Activated T-cell treated with anti-CD3 and anti-CD28 coated beads, Interleukin-2, amount 50 U/mL, for 72 hours (primary cell): ENCODE measurements at places on chromosomes 7 and 10. TPM values are rescaled to one million over a fixed set of nuclear protein-coding genes. Genes with fewer than 3 reads are reported as not detected.

DNA sequence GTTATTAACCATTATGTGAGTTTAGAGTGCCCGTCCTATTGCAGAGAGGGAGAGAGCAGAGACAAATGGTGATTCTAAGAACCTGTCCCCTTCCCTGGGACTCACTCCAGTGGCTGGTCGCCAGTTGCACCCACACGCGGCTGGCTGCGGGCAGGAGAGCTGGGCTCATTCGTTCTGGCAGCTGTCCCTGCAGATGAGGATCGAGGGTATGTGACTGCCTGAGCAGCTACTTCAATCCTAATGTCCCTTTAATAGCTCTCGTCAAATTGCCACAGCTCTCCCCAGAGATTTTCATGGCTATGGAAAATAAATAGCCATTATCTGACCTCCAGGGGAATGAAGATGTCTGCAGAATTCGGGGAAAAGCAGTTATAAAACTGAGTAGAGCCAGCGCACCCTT is 41.6 kb downstream of the RBM28 start:
- H3K4me1 ChIP-seq, result no peaks in the 10 kb centered on the region
- no peak for DNase-seq
- H3K27me3 ChIP-seq, result no peaks in the 10 kb centered on the region

- no peak for DNase-seq
- H3K27me3 ChIP-seq, result peaks cover 7% of the 10 kb centered on the region
- no peak overlapping the region for H3K4me3 ChIP-seq
- no peak overlapping the region for H3K27ac ChIP-seq
- H3K4me1 ChIP-seq, result peaks cover 7% of the 10 kb centered on the region
Observed at GRCh38 chr10:104049504-104050250, 36.0 kb downstream of the COL17A1 start.

DNA sequence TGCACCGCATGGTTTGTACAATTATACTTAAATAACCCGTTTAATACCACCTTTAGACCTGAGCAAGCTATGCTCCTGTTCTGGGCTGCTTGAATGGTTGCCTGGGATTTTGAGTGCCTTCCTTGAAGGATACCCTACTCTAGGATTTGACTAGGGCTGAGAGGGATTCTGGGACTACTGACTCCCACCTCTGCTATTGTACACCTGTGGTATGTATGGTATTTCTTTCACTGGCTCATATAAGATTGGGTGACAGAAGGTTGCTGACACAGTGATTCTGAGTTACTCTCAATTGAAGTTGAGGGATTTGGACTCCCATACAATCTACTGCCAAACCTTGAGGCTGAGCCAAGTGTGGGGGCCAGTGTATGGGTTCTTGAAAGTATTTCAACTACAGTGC is 494.4 kb upstream of the SEMA3D start:
- DNase-seq, result no peak
- H3K27ac ChIP-seq, result no peak overlapping the region
- H3K4me1 ChIP-seq, result no peaks in the 10 kb centered on the region
- peaks cover 1% of the 10 kb centered on the region for H3K36me3 ChIP-seq

- no peaks in the 10 kb centered on the region for H3K4me1 ChIP-seq
- H3K27me3 ChIP-seq, result peaks cover 14% of the 10 kb centered on the region
- no peaks in the 10 kb centered on the region for H3K36me3 ChIP-seq
- DNase-seq, result no peak
- no peak overlapping the region for H3K4me3 ChIP-seq
Observed at GRCh38 chr7:27459731-27460053, 203.0 kb downstream of the HIBADH start.

DNA sequence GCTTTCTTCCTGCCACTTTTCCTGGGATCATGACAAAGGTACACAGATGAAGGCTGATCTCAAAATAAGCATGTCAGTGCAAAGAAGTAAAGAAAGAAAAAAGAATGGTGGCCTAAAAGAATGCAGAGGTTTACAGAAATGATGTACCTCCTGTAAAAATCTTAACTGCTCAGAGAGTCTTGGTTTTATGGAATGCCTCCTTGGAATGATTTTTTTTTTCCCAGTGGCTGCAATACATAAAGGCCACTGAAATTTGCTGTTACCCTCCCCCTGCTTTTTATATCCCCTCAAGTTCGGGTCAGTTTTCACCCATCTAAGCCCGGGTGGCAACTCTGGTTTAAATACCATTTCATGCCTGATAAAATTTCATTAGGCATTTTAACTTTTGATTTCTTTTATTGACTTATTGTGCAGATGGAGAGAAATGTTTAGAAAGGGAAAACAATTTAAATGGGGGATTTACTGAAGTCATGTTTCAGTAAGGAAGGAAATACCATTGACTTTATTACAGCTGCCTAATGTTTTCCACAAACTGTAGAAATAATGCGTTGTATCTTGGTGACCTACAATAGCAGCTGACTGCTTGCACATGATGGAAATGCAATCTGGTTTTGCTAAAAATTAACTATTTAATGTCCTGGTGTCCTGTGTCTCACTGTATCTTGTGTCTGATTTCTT is 102.5 kb downstream of the SAMD9 start:
- no peak overlapping the region for H3K27ac ChIP-seq
- no peak overlapping the region for H3K4me3 ChIP-seq
- no peaks in the 10 kb centered on the region for H3K36me3 ChIP-seq
- no peak for DNase-seq
- peaks cover 24% of the 10 kb centered on the region for H3K4me1 ChIP-seq

GRCh38 chr10:95319239-95319638 is 28.4 kb upstream of the PDLIM1 start:
- no peaks in the 10 kb centered on the region for H3K27me3 ChIP-seq
- DNase-seq, result no peak
- no peak overlapping the region for H3K27ac ChIP-seq
- H3K36me3 ChIP-seq, result no peaks in the 10 kb centered on the region
- H3K4me1 ChIP-seq, result no peaks in the 10 kb centered on the region
- H3K4me3 ChIP-seq, result no peak overlapping the region

- no peaks in the 10 kb centered on the region for H3K4me1 ChIP-seq
- no peaks in the 10 kb centered on the region for H3K36me3 ChIP-seq
- peaks cover 5% of the 10 kb centered on the region for H3K27me3 ChIP-seq
Observed at GRCh38 chr7:132636581-132636980, 60.3 kb upstream of the PLXNA4 start.

Gene SLC29A4
- total RNA-seq, result 1.3 TPM

Gene NYAP1
- 0.67 TPM for total RNA-seq

Gene ACSL5
- 54.5 TPM for total RNA-seq
